RCC 7860 (cell line): ENCODE measurements at places on chromosomes 5 and 9.
A peak's percentile ranks its signal among the peaks of the same experiment; 100 is the strongest.

DNA sequence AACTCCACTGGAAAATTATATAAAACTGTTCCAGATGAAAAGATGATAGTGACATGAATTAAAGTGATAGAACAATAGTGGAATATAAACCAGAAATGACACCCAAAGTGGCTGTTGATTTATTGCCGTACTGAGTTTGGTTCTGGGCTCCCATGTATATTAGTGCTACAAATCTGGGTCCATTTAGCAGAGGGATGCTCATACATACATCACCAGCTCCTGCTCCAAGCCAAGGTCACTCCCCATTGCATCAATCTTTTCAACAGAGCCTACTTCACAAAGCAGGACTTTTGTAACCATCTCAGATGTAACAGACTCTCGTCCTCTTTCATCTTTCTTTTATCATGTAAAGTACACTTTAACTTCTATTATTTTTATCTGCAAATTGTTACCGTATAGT, 208.6 kb downstream of the GAPVD1 start:
- DNase-seq: no peak

DNA sequence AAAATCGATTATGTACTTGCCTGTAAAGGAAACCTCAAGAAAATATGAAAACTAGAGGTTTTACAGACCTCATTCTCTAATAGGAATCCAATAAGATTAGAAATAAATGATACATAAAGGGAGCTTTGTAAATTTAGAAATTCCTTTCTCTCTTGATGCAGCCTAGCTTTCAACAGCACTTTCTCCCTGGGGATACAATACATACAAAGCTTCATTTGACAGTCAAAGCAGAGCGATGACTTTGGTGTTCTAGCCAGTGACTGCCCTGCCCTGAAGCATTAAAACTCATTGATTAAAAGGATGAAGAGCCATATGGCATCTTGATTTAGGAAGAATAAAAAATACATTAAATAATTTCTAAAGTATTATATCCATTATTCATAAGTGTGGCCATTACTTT, 46.3 kb upstream of the GLIS3 start:
- no peak for DNase-seq

GRCh38 chr5:158436271-158437065, 577.5 kb upstream of the CLINT1 start:
- peak; percentile 29 for DNase-seq

DNA sequence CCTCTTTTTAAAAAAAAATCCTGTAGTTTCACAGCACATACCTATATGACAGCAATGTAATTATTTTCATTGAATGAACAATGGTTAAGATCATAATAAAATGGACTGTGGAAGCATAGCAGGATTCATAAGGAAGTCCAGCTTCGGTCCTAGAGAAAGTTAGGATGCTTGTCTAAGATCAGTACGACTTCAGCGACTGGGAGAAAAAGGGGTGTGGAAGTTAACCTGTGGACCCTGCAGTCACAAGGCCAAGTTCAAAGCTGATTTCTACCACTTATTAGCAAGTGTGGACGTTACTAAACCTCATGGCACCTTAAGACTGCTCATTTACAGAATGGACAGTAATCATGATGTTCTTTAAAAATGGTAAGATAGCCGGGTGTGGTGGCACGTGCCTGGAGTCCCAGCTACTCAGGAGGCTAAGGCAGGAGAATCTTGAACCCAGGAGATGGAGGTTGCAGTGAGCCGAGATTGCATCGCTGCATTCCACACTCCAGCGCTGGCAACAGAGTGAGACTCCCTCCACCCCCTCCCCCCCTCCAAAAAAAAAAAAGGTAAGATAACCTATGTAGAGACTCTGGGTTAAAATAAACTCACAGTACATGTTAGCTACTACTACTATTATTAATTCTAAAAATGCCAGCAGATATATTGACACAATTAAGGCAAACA, 71.6 kb upstream of the PCA3 start:
- no peak for DNase-seq

- no peak for DNase-seq
These were observed 15.6 kb downstream of the SPACA9 start for GRCh38 chr9:132894346-132894745.

GRCh38 chr5:80763211-80763610, 108.4 kb upstream of the DHFR start:
- DNase-seq: no peak

DNA sequence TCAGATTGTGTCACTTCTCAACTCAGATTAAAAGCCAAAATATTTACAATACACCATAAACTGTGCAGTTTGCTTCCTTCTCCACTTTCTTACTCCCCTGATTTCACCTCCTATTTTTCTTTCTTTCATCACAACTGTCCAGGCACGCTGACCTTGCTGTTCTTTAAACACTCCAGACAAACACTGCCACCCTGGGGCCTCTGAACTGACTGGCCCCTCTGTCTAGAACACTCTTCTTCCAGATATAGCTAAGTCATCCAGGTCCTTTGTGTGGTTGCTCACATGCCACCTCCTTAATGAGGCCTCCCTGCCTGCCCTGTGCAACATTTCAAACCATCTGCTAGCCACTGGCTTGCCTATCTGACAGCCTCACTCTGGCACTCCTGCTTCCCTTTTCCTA, 46.6 kb downstream of the ATG10 start:
- DNase-seq: no peak

- no peak for DNase-seq
These were observed 5.0 kb upstream of the HSPB3 start for GRCh38 chr5:54450542-54450941.

DNA sequence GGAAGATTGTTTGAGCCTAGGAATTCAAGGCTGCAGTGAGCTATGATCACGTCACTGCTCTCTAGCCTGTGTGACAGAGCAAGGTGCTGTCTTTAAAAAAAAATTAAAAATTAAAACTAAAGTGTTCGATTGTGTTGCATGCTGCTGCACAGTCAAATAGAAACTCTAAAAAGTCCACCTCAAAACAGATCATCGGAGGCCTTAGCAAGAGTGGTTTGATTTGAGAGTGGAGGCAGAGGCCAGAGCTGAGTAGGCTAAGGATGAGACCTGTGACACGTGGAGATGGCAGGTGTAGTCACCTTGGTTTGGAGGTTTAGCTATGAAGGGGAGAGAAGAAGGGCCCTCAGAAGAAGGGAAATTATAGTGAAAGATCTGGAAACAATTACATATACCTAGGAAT, 2.8 kb upstream of the PTPDC1 start:
- DNase-seq: no peak

- DNase-seq: no peak
These were observed 293.2 kb upstream of the IRX4 start for GRCh38 chr5:2175842-2176404.

DNA sequence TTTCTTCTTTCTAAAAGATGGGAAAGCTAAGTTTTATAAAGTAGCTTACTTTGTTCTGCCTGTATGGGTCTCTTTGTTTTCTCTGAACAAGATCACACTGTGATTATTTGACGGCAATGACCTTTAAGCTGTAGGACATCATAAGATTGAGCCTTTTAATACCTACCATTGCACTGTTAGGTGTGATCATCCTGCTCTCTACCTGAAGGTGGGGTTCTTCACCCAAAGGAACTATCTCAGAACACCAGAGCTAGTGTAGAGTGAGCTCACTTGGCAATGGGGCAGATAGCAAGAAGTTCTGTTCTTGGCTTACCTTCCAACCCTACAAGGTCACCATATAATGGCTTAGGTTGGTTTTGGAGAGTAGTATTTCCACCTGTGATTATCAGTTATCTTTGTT, 200.2 kb downstream of the SPATA31D1 start:
- DNase-seq: no peak

DNA sequence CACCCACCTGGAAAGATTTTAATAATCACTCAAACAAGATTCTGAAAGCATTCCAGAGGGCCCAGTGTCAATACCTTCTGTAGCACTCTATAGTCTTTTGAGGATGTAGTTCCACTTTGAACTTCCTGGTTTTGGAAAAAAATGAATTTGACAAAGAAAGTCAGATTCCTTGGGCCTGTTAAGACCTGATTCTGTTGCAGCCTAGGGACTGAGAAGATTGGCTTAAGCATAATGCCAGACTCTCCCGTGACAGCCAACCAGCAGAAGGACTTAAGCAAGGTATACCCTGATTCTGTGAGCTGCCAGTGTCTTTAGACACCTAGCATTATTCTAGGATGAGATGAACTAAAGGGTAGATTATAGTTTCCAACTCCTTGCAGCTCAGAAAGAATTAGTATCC, 6.8 kb downstream of the SPINK5 start:
- no peak for DNase-seq

GRCh38 chr9:94697972-94698581, 28.4 kb upstream of the AOPEP start:
- peak; percentile 92 for DNase-seq

DNA sequence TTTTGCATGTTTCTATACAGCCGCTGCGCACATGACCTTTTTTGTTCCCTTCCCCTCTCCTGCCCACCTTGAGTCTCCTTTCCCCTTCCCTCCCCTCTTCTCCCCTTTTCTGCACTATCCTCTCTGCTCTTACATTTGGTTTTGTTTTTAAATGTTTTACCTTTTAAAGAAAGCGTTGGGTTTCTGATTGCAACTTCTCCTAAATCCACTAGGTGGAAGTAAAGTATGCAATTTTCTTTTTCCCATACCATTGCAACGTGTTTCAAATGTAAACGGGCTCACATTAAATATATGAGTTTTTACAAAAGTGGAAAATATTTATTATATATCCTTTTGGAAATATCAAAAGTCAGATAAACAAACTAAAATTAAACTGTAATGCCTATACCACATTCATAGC, 500.9 kb downstream of the DIRAS2 start:
- no peak for DNase-seq

DNA sequence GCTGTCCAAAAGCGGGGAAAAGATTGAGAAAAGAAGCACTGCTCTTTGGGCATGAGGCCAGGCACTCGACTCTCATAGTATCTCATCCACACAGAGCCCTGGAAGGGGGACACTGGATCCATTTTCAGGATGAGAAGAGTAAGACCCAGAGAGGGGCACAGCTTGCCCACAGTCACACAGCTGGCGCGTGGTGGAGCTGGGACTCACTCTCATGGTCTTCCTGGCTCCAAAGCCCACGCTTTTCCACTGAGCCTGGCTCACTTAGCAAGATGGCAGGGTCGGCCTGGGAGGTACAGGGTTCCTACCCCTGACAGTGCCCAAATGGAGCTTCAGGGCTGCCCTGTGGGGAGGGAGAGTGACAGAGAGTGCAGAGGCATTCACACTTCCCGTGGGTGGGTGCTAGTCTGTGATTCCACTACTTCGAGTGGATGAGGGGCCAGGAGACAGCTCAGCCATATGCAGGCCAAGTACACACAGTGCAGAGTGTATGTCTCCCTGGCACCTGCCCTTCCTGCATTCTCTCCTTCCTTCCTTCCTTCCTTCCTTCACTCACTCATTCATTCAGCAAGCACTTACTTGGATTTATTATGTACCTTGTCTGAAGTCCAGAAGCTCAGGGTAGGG, 18.3 kb upstream of the IGFBPL1 start:
- no peak for DNase-seq

DNA sequence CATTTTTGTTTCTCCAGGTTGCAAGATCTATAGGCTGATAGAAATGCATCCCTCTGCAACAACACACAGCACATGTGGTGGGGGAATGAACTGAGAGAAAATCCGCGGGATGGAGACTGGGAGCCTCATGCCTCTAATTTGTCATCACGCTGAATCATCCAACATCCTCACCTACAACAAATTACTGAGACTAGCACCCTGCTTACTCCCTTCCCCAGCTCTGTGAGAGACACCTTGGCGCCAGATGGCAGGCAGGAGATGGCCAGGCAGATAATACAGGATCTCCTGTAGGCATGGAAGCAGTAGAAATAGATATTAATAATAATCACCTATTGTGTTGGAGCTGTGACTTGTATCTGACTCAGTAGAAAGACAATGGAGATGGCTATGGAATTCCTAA, 276.9 kb downstream of the SEMA5A start:
- DNase-seq: peak; percentile 19

- no peak for DNase-seq
These were observed 2068.0 kb downstream of the MAT2B start for GRCh38 chr5:165573445-165573844.

DNA sequence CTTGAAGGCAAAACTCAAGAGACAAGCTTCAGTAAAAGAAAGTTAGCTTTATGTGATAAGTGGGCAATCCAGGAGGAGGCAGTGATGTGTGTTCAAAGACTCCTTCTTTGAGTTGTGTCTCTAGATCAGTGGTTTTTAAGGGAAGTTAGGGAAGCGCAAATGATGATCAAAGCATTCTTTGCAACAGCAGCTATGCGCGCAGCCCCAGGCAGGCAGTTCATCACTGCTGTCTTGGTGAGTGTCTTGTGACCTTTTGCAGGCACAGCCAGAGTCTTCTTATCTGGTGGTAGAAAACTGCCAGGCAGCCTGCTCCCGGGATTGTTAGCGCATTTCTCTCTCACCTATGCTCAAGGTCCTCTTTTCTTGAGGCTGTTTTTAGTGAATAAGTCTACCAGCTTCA, 40.3 kb upstream of the CLK4 start:
- no peak for DNase-seq

DNA sequence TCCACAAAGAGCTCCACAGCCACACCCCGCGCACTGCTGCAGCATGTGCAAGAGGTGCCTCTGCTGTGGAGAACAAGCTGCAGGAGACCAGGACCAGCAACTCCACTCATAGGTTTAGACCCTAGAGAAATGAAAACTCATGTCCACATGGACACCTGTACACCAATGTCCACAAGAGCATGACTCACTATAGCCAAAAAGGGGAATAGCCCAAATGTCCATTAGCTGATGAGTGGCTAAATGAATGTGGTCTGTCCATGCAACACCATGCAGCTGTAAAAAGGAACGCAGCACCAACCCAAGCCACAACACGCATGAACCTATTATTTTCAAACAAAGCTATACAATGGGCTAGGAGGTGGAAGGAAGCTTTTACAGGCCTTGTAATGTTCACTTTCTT, 18.1 kb downstream of the DYNC2I2 start:
- DNase-seq: no peak
